Upper lobe of left lung (tissue), 6 donors: ENCODE measurements at places on chromosomes 3 and 15. TPM values are rescaled to one million over a fixed set of nuclear protein-coding genes. Genes with fewer than 3 reads are reported as not detected.

- DNase-seq, result no peak
- no peaks in the 10 kb centered on the region for H3K36me3 ChIP-seq
- H3K27me3 ChIP-seq, result no peaks in the 10 kb centered on the region
Measured at GRCh38 chr3:193743702-193744047, 150.7 kb downstream of the OPA1 start.

GRCh38 chr15:42628761-42629160 lies 53.4 kb downstream of the STARD9 start:
- DNase-seq, result no peak
- H3K36me3 ChIP-seq, result no peaks in the 10 kb centered on the region
- no peaks in the 10 kb centered on the region for H3K27me3 ChIP-seq
- no peak overlapping the region for H3K27ac ChIP-seq
- no peaks in the 10 kb centered on the region for H3K4me1 ChIP-seq

The RCCD1 gene
- 14.3 TPM for total RNA-seq

The CEP63 gene
- total RNA-seq, result 19.3 TPM

The GOLGA6L7 gene
- not detected for total RNA-seq

DNA sequence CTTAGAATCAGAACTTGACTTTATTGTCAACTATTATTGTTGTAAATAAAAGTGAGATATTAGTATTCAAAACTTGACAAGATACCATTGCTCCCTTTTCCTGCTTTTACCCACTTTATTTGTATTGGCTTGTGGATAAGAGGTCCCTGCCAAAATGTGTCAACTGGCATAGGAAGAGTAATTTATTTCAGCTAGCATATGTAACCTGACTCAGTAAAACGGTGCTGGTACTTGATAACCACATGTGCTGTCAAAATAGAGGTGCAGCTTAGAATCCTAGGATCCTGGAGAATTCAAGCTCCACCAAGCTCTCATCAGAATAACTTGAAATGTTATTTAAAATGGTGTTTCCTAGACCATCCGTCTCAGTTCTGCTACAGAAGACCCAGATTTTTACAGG lies 90.2 kb upstream of the TGFBR2 start:
- no peak overlapping the region for H3K27ac ChIP-seq
- no peaks in the 10 kb centered on the region for H3K36me3 ChIP-seq
- H3K27me3 ChIP-seq, result no peaks in the 10 kb centered on the region

GRCh38 chr3:66036586-66037148 lies 2.1 kb downstream of the MAGI1 start:
- no peaks in the 10 kb centered on the region for H3K36me3 ChIP-seq
- DNase-seq, result peak; percentile 70
- peaks cover 11% of the 10 kb centered on the region for H3K4me1 ChIP-seq

- H3K4me1 ChIP-seq, result peaks cover 5% of the 10 kb centered on the region
- no peaks in the 10 kb centered on the region for H3K27me3 ChIP-seq
- no peak overlapping the region for H3K4me3 ChIP-seq
- peaks cover 8% of the 10 kb centered on the region for H3K36me3 ChIP-seq
Measured at GRCh38 chr3:58366699-58367098, 34.0 kb downstream of the PXK start.

The SHF gene
- total RNA-seq, result 3.1 TPM

The CCDC39 gene
- total RNA-seq, result 3.1 TPM

DNA sequence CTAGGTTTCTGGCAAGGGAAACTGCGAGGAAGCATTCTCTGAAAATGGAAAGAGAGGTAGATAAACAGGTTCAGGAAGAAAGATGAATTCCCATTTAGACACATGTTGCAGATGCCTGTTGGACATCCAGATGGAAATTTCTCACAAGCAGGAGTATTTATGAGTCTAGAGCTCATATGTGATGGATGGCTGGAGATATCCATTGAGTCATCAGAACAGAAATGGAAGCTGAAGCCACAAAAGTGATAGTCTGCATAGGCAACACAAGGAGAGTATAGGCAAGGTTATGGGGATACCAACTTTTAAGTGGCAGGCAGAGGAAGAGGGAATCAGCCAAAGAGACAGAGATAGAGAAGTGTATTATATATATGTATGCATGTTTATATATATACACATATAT lies 6.3 kb upstream of the RAMAC start:
- no peaks in the 10 kb centered on the region for H3K36me3 ChIP-seq
- no peak overlapping the region for H3K4me3 ChIP-seq
- H3K27me3 ChIP-seq, result no peaks in the 10 kb centered on the region
- no peaks in the 10 kb centered on the region for H3K4me1 ChIP-seq
- no peak overlapping the region for H3K27ac ChIP-seq
- no peak for DNase-seq

The RFC4 gene
- total RNA-seq, result 9.8 TPM
